ENCODE measurements at places on chromosomes 5 and 9.
A peak's percentile ranks its signal among the peaks of the same experiment; 100 is the strongest.

GRCh38 chr9:136902259-136902821 lies 16.0 kb downstream of the TRAF2 start:
- DNase-seq: no peak

- DNase-seq: no peak
Measured at GRCh38 chr9:18190671-18191374, 283.1 kb upstream of the ADAMTSL1 start.

- DNase-seq: no peak
Measured at GRCh38 chr5:41906151-41906550, 2.0 kb downstream of the RIMOC1 start.

- DNase-seq: no peak
Measured at GRCh38 chr5:172595596-172596455, 45.2 kb upstream of the NEURL1B start.

DNA sequence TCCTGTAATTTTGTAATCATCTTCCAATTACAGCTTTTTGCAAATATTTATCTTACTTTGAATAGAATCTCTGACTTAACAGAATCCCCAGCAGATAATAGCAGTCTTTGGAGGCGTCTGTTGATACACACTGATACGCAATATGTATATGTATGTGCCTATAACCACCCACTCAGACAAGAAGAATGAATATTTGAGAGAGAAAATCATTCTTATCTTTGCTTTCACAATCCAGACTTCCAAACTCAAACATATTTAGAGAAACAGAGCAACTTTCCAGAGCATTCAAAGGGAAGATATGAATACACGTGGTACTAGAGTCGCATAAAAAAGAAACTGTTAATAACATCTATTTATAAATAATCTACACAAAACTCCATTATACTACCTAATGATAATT lies 6.1 kb downstream of the RORB start:
- no peak for DNase-seq

DNA sequence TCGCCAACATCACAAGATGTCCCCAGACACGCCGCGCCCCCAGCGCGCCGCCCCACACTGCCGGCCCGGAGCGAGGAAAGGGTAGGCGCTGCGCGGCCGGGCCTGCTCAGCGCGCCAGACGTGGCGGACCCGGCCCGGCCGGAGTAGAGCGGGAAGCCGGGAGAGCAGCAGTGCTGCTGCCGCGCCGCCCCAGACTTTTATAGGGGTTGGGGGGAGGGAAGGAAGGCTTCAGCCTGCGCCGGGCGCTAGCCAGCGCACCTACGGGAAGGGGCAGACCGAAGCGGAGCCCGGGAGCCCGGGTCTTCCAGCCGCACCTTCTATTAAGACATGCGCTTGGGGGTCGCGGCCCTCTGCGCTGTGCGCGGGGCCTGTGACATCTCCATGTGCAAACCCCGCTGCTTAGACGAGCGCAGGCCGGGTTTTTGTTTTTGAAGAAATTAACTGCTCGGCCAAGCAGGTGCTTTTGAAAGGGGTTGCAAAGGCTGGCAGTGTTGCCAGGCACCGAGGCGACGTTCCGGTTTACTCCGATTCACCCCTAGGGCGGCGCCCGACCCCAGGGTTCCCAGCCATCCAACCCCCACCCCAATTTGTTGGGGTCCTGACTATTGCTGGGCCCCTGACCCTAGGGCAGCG lies 353 bp upstream of the PAX5 start:
- peak; percentile 26 for DNase-seq

DNA sequence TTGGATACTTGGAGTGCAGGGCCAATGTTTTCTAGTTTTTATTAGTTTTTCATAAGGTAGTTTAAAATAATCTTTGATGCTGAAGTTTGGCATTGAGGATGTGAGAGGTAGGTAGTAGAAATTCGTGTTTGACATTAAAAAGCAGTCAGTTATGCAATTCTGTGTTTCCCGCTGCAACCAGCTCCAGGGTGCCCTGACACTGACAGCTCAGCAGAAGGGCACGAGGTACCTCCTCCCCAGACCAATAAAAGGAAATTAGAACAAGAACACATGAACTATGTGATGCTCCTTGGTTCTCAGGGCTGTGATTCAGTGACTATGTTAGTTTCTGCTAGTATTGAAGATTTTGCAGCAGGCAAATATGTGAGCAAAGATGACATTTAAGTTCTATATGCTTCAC lies 40.2 kb downstream of the NSUN2 start:
- no peak for DNase-seq

DNA sequence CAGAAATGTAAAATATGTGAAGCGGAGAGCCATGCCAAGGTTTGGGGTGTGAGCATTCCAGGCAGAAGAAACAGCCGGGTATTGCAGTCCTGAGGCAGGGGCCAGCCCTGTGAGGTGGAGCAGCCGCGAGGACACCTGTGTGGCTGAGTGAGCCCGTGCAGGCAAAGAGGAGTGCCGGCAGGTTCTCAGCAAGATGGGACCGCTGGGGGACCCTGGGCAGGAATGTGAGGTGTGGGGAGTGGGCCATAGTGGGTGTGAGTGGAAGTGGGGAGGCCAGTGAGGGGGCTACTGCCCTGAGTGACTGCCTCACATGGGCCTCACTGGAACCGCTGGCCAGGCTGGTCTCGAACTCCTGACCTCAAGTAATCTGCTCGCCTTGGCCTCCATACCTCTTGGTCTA lies 8.1 kb upstream of the PRR7 start:
- DNase-seq: no peak

DNA sequence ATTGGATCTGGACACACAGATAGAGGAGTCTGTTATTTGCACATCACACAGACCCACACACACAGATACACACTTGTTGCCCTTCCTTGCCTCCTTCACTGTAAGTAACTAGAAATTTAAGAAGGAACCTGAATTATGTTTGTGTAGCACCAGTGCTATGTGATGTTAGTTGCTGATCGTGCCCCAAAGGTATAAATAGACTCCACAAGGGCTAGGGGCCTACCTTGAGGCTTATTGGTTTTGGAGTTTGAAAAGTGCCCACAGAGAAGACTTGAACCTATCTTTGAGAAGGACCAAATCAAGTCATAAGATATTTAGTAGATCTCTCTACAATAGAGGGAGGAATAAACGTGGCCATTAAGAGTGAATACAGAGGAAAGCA lies 8.8 kb upstream of the TGFBI start:
- no peak for DNase-seq

DNA sequence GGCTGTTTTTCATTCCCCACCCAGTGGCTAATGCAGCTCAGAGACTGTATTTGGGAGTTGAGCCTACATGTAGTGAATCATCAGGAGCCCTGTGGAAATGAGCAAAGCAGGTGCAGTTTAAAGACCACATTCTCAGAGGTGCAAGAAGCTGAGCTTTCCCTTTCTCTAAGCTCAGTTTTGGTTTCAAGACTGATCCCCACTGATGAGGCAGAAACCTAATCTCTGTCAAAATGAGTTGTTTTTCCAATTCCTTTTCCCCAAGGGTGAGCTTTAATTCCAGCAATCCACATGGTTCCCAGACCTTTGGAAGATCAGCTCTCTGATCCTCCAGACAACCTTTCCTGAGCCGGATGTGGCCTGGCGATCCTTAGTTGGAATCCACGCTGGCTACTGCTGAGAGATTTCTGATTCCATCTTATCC lies 420.5 kb downstream of the EBF1 start:
- no peak for DNase-seq

GRCh38 chr5:59198365-59198764 lies 615.5 kb downstream of the RAB3C start:
- DNase-seq: no peak

- no peak for DNase-seq
Measured at GRCh38 chr5:115723220-115723619, 93.2 kb downstream of the CDO1 start.

GRCh38 chr5:144236499-144236898 lies 65.8 kb downstream of the KCTD16 start:
- DNase-seq: no peak

DNA sequence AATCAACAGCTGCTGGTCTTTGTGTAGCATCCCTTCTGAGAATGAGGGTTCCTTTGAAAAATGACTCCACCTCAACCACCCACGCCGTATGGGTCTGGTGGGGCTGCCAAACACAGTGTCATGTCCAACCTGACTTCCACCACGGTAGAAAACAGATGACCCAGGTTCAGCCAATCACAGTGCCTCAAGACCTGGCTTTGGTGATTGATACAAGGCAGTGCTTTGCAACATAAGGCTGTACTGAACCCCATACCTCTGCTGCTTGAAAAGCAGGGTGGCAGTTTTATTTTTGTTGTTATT lies 11.5 kb upstream of the TGFBR1 start:
- DNase-seq: no peak

GRCh38 chr9:137881591-137882505 lies 4.3 kb downstream of the CACNA1B start:
- no peak for DNase-seq

DNA sequence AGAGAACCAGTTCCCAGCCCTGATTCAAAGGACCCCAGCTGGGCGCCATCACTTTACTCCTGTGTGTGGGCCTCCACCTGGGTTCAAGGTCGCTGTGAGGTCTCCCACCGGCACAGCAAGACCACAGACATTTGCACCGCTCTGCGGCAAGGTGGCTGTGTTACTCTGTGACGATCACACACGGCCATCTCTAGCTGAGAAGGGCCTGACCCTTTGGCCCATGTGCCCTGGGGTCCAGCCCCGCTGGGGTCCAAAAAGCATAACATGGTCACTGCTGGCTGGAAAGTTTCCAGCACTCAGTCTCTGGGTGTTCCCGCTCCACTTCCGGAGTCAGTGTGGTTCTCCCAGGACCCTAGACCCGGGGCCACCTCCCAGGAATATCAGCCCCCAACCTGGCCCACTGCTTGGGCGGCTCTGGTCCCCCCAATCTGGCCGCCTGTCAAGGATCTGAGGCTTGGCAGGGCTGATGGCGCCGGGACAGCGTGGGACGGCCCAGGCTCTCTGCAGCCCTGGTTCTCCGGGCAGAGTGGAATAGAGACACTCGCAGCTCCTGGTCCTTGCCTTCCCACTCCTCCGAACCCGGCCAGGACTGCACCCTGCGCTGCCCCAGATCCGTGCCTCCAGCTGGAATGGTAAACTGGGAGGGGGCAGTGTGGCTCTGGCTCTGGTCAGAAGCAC lies 3.9 kb upstream of the LMX1B start:
- DNase-seq: no peak

GRCh38 chr9:110975278-110975677 lies 63.0 kb downstream of the LPAR1 start:
- no peak for DNase-seq

- DNase-seq: no peak
Measured at GRCh38 chr9:88433583-88434255, 45.5 kb downstream of the SPIN1 start.

DNA sequence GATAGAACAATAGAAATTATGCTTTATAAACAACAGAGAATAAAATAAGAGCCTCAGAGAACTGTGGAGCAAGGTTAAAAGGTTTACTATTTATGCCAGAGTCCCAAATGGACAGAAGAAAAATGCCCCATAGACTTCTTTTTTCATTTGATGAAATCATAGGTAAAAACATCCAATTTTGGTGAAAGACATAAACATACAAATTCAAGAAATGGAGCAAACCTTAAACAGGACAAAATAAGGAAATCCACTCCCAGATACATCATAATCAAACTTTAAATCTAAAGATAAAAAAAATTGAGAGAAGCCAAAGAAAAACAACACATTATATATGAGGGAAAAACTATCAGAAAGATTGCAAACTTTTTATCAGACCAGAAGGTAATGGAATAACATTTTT lies 182.8 kb downstream of the GADD45G start:
- no peak for DNase-seq

DNA sequence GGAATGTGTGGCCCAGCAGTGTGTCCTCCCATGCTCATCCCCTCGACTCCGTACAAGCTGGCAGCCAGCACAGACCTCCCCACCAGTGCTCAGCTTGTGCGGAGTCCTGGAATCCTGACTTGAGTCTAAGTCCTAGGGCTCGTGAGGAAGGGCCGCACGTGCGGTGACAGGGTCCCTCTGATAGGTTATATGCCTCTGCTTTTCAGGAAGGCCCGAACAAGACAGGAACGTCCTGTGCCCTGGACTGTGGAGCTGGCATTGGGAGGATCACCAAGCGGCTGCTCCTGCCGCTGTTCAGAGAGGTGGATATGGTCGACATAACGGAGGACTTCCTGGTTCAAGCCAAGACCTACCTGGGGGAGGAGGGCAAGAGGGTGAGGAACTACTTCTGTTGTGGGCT lies 7.9 kb downstream of the NTMT1 start:
- no peak for DNase-seq

DNA sequence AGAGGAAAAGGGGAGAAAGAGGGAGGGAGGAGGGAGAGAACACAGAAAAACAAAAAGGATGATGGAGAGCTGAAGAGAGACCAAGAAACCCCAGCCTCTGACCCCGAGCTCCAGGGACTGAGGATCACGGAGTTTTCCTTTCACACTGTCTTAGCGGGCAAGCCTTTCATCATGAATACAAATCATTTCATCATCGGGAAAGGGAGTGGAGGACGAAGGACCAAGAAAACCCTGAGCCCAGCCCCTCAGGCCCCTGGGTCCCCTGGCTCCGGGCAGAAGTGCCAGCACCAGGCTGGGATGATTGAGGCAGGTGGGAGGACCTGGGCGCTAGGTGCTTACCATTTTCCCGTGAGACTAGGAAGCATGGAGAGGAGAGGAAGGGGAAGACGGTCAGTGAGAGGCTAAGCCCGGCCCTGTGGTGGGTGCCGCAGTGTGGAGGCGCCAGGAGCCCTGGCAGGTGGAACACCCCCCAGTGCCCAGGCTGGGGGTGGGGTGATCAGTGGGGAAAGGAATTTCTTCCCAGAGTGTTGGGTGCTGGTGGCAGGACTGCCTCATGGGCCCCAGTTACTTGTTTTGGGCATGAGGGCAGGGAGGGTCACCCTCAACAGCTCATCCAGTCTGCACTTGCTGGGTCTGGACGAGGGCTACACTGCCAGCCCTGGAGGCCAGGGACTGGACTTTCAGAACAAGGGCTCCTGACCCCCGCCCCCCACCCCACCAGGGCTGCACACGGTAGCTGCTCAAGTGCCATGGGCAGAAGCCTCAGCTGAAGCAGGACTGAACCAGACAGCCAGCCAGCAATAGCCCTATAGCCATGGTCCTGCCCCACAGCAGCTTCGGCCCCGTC lies 49.0 kb upstream of the SARDH start:
- DNase-seq: no peak

- no peak for DNase-seq
Measured at GRCh38 chr5:6115852-6116251, 262.5 kb downstream of the MED10 start.

- DNase-seq: no peak
Measured at GRCh38 chr9:93148721-93149120, 14.7 kb upstream of the NINJ1 start.

- no peak for DNase-seq
Measured at GRCh38 chr5:32057187-32058096, 116.7 kb downstream of the GOLPH3 start.

- DNase-seq: no peak
Measured at GRCh38 chr5:157766902-157767301, 23.4 kb downstream of the LSM11 start.

- DNase-seq: no peak
Measured at GRCh38 chr5:157874861-157875260, 15.9 kb upstream of the CLINT1 start.

GRCh38 chr9:8733131-8733954 lies 933.8 kb upstream of the DMAC1 start:
- DNase-seq: no peak

- no peak for DNase-seq
Measured at GRCh38 chr9:81685763-81686613, 3.4 kb downstream of the TLE1 start.

Data from NCI-H1436 (cell line).